ENCODE measurements at places on chromosomes 4 and X.

DNA sequence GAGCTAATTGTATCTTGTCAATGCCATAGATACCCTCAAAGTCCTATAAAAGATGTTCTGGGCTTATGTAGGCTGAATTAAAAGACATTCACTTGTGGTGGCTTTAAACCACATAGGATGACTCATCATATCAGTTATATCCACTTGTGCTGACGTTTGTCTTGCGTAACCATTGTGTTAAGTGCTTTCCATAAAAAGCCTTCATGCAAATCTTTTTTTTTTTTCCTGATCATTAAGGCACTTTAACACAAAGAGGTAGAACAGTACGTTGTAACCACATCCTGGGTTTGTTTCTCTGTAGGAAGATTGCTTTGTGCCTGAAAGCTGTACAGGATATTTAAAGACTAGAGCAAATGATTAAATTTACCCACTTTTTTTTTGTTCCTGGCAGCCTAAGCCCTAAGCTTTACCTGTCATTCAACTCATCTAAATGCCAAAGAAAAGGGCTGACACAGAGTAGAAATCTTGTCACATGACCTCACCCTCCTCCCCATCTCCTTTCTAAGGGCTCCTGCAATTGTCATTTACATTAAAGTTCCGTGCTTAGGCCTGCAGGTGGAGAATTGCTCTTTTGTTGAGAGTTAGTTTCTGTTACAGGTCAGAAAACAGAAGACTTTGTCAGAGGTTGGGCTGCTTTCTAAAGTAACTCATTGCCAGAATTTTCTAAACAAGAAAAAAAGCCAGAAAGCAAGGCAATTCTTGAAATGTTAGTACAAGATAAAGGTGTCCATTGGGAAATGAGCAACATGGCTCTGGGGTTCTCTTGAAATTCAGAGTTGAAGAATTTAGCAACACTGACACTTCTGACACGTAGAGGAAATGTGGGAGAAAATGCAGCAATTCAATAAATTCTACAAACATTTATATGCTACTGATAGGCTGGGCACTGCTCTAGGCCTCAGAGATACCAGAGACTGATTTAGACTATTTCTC lies 555.6 kb downstream of the PPARGC1A start:
- H3K27ac ChIP-seq, result no peak overlapping the region
- H3K27me3 ChIP-seq, result peaks cover 17% of the 10 kb centered on the region
- no peak for DNase-seq
- no peak overlapping the region for H3K4me3 ChIP-seq
- no peaks in the 10 kb centered on the region for H3K36me3 ChIP-seq

- no peak overlapping the region for H3K27ac ChIP-seq
- H3K4me3 ChIP-seq, result no peak overlapping the region
- H3K36me3 ChIP-seq, result no peaks in the 10 kb centered on the region
- H3K27me3 ChIP-seq, result peaks cover 6% of the 10 kb centered on the region
Observed at GRCh38 chr4:131159261-131159660, 1989.8 kb upstream of the PCDH10 start.

DNA sequence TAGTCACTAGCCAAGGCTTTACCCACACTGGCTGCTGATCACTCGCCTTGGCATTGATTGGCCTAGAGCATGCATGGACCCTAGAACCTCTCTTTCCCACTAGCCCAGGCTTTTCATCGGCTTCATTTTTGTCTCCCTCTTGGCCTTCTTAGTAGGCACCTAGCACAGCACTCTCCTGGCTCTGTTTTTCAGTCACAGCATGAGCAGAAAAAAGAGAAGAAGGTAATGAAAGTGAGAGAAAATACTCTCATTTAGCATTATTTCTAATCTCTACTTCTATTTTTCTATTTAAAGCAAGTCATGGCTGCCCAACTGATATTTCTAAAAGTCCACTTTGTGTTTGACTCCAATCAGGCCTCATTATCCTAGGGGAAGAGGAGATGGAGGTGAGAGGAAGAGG lies 267.2 kb downstream of the FBXO8 start:
- no peaks in the 10 kb centered on the region for H3K4me1 ChIP-seq
- DNase-seq, result no peak
- H3K36me3 ChIP-seq, result no peaks in the 10 kb centered on the region
- H3K27ac ChIP-seq, result no peak overlapping the region
- no peaks in the 10 kb centered on the region for H3K27me3 ChIP-seq
- H3K4me3 ChIP-seq, result no peak overlapping the region

DNA sequence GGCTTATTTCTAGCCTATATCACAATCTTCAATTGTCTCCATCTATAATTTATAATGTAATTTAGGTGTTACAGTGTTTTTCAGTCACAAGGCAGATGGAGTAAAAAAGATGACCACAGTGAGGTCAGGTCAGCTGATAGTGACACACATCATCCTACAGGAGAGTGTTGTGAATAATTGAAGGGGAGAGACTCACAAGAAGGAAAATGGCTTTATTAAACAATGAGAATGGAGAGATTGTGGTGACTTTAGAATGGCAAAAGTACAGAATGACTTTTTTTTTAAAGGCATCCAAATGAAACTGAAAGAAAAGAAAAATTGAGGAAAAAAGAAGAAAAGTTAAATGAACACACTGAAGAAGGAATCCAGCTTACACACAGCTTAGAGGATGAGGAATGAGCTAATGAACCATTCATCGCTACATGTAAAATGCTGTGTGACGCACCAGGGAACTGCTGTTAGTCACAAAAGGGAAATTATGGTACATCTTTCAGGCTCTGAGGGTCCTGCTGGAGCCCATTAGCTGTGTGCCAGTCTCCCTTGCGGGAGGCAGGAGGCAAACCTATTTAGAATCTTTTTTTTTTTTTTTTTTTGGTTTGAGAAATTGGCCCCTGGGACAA lies 56.6 kb downstream of the SPRY1 start:
- no peak overlapping the region for H3K27ac ChIP-seq
- no peaks in the 10 kb centered on the region for H3K27me3 ChIP-seq
- no peak for DNase-seq
- H3K4me1 ChIP-seq, result peaks cover 17% of the 10 kb centered on the region
- no peak overlapping the region for H3K4me3 ChIP-seq
- H3K36me3 ChIP-seq, result no peaks in the 10 kb centered on the region

Data from osteocyte (in vitro differentiated cells).